NCI-H345 (cell line): ENCODE measurements at places on chromosomes 5 and 9.

DNA sequence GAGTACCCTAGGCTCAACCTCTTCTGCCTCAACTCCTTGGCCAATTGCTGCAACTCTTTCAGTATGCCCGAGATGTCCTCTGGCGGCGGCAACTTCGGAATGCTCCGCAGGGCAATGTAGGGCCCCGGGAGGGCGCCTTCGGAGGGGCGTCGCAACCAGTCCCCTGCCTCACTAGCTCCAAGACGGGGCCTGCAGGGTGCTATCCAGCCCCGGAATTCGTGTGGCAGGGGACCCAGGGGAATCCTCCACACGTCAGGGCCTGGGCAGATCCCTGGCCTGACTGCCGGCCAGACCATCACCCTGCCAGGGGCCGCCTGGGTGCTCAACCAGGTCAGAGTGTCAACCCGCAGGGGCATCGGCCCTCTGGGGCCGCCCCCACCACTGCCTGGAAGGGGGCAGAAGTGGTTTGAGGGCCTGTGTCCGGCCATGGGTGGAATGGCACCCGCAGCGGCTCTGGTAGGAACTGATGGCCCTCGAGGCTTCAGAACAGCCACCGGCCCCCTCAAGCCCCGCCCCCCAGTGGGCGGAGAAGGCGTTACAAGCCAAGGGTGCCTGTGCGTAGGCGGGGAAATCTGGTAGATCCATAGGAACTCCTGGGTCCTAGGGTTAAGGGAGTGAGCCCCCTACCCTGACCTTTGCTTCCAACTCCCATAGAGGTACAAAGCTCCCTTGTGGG, at the start of gene POU5F2:
Gene POU5F2 (minus strand): TSS at position 465 of the 676 bp plus-strand sequence. CDS start 37 bp downstream, at position 428.
- no peak for DNase-seq

GRCh38 chr9:35294066-35294465, 132.3 kb downstream of the UNC13B start:
- no peak for DNase-seq

DNA sequence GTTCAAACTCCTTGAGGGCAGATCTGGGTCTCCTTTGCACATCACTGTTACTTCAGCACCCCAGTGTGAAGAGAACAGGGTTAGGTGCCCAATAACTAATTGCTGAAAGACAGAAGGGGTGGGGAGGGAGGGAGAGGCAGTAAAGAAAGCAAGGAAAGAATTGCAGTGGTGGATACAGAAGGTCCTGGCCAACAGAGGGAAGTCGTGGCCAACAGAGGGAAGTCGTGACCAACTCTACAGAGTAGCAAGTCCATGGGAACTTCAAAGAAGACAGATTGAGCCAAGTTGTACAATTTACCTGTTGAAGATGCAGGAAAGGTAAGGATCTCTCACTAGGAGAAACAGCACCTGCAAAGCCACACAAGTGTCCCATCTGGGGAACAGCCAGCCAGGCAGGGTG, 27.0 kb downstream of the CCNJL start:
- no peak for DNase-seq

- no peak for DNase-seq
Observed at GRCh38 chr5:40630126-40630525, 49.6 kb upstream of the PTGER4 start.

GRCh38 chr5:137561608-137562007, 62.5 kb upstream of the SPOCK1 start:
- DNase-seq: no peak

DNA sequence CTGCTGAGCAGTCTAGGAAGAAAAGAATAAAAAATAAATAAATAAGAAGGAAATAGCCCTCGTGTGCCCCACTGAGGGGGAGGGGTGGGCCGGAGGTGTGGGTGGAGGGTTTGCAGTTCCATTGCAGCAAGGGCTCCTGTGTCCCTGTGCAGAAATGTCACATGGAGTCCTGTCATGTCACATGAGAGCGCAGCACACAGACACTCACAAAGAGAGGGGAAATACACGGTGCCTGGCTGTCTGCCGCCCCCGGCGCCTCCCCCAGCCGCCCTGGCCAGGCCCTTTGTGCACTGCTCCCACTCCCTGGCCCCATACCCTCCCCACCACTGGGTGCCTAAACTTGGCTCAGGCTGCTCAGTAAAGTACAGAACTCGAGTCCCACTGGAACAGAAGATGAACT, 55.6 kb upstream of the SPTLC1 start:
- no peak for DNase-seq

DNA sequence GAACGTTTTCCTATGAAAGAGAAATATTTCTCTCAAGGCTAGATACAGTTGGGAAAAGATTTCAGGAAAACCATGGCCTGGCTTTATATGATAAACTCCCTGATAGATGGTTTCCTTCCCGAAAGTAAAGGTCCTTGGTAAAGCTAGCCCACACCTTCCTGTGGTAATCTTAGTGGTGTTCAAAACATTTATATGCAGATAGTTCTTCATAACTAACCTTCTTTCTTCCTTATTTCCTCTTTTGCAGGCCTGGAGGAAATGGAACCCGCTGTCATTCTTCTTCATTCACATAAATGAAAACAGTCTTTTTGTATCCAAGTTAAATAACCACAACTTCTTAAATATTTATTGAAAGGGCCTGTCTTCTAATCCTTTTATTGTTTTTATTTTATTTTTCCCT, 474.0 kb upstream of the ACTBL2 start:
- no peak for DNase-seq

DNA sequence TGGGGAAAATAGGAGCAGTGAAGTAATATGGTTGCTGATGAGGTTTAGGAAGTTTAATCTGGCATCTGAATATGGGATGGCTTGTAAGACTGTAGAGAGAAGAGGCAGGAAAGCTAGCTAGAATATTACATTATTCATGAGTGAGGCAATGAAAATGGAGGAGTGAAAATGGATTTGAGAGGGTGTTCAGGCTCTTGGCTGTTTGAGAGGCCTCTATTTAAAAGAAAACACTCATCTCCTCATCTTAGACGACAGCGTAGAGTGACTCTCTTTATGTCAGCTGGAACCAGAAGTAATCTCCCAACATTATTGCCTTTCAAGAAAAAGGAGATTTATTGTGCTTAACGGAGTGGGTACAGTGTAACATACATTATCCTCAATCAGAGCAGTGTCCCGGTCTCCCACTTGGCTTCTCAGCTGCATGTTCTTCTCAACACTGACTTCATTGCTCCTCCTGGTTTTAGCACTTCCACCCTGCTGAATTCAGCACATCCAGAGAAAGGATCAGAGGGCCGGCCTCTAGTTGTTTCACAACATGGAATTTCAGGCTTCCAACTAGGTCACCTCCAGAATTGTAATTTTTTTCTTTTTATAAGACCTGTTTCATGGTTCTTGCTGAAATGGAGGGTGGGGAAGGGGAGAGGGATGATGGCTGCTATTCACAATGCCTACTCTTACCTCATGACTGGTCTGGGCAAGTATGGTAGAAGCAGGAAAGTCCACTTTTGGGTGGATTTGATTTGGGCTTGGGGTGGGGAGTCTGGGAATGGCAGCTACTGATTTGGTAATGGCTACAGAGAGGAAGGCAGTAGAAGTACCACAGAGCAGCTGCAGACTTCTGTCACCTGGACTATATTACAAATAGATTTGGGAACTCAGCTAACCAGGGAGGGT, 52.9 kb upstream of the KIAA1958 start:
- DNase-seq: peak; percentile 19
